Subcutaneous adipose tissue (tissue), 4 donors: ENCODE measurements at places on chromosomes 2 and 18. TPM values are rescaled to one million over a fixed set of nuclear protein-coding genes. Genes with fewer than 3 reads are reported as not detected.

The TTR gene
- not detected for total RNA-seq

The TBC1D8 gene
- total RNA-seq = 33.2 TPM

The HOXD10 gene
- total RNA-seq = not detected

The VIT gene
- total RNA-seq = 114 TPM

The CRYGD gene
- total RNA-seq = not detected
